ENCODE measurements at places on chromosomes 7 and 10.

DNA sequence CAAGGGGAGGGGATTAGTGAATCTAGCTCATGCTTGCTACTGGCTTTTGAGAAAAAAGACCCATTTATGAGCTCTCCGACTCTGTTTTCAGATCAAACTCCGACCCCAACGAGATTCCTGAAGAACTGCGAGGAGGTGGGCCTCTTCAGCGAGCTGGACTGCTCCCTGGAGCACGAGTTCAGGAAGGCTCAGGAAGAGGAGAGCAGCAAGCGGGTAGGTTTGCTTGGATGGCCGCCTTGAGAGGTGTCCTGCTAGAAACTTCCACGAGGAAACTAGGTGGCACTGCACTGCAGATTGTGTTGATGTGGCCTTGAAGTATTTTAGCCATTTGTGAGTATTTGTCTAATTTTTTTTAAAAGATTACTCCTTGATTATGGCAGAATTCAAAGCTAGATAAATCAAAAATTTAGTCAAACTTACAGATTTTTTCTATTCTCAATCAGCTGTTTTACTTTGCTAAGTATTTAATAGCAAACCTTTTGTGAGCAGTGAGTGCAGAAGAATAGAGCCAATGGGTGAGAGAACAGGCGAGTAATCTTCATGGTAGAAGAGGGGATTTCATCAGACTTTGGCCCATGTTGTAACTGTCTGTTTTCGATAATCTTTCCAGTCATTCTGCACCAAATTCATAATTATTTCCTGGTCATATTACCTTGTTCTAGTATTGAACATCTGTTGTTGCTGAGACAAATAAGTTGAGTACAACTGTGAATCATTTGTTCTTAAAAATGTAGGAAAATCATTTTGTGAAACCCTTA is 95.4 kb downstream of the CREB5 start:
- DNase-seq = no peak

DNA sequence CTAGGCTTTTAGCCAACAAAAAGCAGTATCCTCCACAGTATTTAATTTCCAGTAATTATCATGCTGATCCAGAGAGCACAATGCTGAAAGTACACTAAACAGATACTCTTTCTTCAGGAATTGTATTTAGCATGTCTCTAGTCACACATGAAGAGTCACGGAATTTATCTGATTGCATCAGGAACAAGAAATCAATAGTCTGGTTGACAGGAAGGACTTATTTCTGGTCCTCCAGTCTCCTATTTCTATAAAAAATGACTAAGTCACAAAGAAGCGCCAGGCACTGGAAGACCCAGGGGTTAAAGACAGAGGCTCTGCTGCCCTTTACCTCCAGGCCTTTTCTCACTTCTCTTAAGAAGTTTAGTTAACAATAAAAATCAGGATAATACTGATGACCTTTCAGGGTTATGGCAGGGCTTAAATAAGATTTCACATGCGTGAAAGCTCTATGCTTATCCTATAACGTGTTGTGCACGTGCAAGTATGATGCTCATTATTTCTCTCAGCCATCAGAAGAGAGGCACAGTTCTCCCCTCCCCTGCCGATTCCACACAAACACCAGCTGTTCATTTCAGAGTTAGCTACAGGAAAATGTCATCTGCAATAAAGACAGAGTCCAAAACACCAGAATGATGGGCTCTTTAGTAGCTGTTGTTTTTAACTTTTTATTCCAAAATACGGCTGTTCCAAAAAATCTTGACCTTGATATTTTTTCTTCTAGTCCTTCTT is 36.9 kb downstream of the SLC26A4 start:
- DNase-seq = no peak

- no peak for DNase-seq
Observed at GRCh38 chr10:25954851-25955250, 20.8 kb downstream of the MYO3A start.

DNA sequence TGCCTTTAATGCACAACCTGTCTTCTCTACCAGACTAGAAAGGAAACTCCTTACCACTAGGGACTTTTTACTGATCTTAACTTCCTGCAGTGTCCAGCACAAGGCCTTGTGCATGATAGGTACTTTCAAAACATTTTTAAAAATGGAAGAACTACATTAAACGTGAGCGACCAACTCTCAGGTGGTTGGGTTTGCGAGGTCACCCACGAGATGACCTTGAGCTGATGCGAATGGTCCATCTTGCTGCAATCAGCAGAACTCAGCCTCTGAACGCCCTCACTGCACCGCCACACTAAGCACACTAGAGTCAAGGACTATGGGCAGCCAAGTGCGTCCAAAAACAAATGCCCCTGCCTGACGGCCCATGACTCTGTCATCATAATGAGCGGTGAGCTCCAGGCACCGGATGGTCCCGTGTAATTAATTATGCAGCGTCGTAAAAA is 34.9 kb upstream of the PTF1A start:
- DNase-seq = no peak
